PC-3 (cell line): ENCODE measurements at places on chromosomes 11 and 22.

DNA sequence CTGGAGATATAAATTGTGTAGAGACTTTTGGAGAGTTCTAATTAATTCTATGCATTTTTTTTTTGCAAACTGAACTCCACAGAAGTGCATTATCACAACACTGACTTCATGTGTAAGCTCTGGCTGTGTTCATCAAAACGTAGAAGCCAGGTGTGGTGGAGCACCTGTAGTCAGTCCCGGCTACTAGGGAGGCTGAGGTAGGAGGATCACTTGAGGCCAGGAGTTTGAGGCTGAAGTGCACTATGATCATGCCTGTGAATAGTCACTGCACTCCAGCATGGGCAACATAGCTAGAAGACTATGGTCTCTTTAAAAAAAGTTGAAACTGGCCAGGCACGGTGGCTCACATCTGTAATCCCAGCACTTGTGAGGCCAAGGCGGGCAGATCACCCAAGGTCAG, 20.6 kb downstream of the TCF20 start:
- DNase-seq, result no peak

DNA sequence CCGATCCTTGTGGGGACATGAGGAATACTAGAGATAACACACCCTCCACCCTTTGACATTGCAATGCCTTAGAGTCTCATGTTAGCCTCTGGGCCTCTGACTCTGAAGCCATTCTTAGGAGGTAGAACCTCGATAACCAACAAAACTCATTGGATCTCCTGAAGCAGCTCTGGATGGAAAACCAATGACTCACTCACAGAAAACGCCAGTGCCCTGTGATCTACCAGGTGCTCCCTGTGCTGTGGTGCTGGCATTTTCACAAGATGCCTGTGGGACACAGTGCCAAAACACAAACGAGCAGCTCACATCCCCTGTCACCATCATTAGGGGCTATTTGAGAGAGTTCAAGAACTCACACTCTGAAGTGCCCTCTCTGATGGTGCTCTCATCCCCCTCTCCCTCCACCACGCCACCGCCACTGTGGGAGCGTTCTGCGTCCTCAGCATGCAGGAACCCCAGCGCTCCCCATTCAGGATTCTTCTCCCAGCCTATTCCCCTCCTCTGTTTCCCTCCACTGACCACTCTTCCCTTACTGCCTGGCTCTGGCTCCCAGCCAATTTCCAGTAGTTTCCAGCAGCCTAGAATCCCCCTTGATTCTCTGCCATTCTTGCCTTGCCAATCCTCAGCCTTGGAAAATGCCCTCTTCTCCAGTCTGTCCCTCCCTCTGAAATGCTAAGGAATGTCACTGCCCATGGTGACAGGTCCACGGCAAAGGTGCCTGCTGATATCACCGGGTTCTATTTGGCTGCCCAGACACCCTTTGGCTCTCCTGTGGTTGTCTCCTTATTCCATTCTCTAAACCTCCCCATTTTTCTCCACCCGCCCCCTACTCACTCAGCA, 4.7 kb upstream of the POLD4 start:
- DNase-seq, result peak; percentile 89

DNA sequence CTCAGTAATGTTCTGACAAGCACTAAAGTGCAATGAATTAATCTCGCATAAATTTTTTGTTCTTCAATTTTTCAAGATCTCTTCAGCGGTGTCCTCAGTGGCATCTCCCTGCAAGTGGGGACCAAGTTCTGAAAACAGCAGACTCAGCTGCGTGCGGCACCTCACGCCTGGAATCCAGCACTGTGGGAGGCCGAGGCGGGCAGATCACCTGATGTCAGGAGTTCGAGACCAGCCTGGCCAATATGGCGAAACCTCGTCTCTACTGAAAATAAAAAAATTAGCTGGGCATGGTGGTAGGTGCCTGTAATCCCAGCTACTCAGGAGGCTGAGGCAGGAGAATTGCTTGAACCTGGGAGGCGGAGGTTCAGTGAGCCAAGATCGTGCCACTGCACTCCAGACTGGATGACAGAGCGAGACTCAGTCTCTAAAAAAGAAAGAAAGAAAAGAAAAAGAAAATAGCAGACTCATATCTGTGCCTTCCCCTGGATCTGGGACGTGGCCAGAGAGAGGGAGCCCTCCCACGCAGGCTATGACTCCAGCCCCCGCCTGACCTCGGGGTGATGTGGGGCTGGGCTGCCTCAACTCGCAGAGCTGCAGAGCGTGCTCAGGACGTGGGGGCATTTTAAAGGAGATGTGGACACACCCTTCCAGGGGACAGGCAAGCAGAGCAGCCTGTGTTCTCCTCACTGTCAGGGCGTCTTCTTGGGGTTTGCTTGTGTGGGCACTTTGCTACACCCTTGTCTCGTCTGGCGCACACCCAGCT, 346.6 kb downstream of the BRD1 start:
- DNase-seq, result no peak

DNA sequence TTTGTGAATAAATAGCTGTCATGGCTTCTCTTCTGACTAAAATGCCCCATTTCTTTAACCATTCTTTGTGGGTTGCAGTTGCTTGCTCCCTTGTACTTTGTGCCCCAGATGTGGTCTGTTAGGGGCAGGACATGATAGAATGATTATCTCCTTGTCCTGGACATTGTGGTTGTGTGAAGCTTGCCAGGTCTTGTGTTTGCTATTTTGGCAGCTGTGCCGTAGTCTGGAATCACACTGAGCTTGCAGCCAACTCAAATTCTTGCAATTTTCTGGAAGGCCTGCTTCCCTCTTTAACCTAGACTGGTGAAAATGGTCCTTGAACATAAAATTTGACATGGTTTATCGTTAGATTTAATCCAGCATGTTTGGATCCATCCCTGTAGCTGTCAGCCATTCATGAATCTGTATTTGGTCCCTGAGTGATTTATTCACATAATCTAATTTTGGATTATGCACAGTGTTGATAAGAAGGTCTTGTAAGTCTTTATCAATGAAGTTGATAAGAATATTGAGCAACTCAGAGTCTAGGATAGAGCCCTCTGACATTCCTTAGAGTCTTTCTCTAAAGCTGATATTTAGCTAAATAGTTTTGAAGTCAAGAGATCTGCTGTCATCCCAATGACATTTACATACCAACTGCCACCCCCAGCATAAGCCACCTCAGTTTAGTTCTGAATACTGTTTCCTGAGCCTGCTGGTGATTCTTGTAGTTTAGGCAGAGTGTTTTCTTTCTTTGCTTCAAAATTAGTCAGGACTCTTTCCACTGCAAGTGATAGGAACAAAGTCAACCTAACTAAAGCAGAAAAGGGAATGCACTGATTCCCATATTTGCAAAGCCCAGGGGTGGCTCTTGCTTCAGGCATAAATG, 9.8 kb downstream of the SPON1 start:
- no peak for DNase-seq

GRCh38 chr22:43624144-43624998, 187.7 kb downstream of the EFCAB6 start:
- peak; percentile 86 for DNase-seq

DNA sequence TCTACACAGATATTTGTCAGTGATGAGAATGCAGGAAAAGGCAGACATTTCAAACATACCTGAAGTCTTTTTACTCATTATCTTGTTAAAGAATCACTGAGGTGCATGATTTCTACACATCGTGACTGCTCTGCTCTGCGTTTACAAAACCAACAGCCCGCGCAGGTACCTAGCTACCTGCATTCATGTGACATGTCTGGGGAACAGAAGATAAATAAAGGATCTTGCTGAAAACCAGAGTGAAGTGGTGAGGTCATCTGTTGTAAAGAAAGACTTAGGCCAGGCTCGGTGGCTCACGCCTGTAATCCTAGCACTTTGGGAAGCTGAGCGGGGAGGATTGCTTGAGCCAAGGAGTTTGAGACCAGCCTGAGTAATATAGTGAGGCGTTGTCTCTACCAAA, 15.7 kb downstream of the ASPHD2 start:
- DNase-seq, result no peak

- peak; percentile 17 for DNase-seq
These were observed 23.9 kb downstream of the NEFH start for GRCh38 chr22:29503811-29504372.

- no peak for DNase-seq
These were observed 9.9 kb downstream of the GTF2H1 start for GRCh38 chr11:18332302-18332701.

DNA sequence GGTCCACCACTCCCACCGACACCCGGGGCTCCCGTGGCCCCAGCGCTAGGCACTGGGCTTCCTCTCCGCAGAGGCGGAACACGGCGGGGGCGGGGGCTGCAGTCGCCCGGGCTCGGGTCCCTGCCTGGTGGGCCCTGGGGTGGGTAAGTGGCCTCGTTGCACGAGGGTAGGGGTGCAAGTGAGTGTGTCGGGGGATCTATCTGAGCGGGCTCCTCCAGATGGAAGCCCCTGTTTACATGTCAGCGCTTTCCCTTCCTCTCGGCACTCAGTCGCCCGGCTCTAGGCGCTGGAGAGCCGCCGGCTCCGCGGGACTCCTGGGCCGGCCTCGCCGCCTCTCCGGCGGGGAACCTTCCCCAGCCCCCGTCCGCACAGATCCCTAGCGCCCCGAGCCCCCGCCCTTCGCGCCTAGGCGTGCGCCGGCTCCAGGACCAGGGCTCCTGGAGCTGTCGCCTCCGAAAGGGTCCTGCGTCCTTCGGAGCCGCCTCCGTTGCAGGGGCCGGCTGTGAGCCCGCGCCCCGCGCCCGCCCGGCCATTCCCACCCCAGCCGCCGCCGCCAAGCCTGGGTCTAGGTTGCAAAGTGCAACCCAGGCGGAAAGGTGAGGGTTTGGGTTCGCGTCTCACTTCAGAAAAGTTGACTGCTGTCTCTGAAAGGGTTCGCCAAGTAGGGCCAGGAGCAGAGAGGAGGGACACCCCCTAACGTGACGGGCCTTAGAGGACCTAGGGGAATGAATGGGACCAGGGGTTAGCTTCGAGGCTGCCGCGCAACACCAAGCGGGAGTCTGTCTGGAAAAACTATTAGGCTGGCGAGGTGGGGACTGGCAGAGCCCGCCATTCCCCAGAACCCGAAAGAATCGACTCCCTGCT, 978 bp downstream of the FLI1 start:
- DNase-seq, result no peak

DNA sequence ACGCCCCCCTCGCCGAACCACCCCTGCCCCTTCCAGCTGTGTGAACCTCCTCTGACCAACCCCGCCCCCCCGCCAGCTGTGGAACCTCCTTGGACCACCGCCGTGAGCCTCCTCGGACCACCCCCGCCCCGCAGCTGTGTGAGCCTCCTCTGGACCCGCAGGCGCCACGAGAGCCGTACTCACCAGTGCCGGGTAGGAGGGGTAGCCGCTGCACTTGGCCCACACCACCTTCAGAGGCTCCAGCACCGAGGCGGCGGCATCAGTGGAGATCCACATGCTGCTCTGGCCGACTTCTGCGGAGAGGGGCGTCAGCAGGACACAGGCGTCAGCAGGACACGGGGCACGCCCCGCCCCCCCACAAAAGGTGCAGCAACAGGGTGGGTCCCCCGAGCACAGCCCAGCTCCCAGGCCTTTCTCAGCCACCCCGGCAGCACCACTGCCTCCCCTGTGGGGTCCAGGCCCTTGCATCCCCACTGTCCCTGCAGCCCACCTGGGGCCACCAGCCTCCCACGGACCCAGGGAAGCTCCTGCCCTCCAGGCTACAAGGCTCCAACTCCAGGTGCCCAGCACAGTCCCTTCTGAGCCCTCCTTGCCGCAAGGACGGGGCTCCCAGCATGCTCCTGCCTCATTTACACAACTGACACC, 51.7 kb downstream of the BRD1 start:
- no peak for DNase-seq

- DNase-seq, result peak; percentile 31
These were observed 10.3 kb downstream of the TOP3B start for GRCh38 chr22:21972293-21972779.

GRCh38 chr22:47816863-47817210, 1054.4 kb downstream of the TBC1D22A start:
- DNase-seq, result no peak

DNA sequence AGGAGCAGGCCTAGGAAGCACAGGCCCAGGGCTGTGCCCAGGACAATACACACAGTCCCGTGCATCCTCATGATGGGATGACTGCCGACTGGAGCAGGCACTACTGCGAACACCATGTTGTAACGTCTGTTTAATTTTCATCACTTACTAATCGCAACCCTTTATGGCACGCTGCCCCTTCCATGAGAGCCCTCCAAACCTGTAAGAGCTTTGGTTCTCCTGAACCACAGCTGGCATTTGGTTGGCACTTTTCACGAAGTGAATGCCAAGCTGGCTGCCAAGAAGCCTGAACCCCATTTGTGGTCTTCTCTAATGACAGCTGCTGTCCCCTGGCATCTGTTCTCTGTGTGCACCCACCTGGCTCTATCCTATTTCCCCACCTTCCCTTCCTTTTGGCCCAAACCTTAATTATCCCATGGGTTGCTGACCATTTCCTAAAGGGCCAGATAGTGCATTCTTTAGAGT, 36.5 kb downstream of the APOL1 start:
- DNase-seq, result no peak

GRCh38 chr11:36062796-36063365, 119.0 kb downstream of the LDLRAD3 start:
- DNase-seq, result no peak

DNA sequence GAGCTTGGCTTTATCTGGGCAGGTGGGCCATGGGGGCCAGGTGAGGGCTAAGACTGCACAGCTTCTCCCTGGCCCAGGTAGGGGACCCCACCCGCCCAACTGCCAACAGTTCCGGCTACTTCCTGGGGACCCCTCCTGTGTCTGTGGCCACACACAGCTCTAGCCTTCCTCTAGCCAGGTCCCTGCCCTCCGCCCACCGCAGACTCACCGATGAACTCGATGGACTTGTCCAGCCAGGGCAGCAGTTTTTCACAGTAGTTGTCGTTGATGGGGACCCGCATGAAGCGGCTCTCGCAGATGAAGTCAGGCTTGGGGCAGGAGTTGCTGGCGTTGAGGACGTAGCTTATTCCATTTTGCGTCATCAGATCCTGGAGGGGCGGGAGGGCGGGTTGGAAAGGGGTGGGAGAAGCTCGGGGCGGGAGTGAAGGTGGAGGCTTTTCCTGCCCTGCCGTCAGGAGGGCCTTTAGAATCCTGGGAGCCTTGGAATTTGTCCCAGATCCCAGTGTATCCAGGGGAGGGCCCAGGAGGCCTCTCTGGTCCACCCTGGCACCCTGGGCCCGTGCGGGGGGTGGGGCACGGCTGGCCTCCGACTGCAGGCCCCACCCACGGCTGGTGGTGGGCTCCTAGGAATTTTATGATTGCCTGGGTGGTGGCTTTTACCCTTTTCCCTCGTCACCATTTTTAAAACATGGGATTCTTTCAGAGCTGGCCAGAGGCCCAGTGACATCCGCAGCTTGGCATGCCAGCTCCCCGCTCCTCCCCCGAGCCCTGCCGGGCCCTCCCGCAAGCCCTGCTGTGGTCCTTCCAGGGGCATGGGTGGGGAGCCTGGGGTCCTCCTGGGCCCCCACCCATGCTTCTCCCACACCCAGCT, 13.9 kb downstream of the DUSP8 start:
- DNase-seq, result peak; percentile 85
